Stimulated activated CD8-positive, alpha-beta memory T cell treated with anti-CD3 and anti-CD28 coated beads, Interleukin-12 subunit alpha, Interleukin-12 subunit beta, amount 100 ng/mL, for 1 hour (primary cell): ENCODE measurements at places on chromosomes 2 and 18.

DNA sequence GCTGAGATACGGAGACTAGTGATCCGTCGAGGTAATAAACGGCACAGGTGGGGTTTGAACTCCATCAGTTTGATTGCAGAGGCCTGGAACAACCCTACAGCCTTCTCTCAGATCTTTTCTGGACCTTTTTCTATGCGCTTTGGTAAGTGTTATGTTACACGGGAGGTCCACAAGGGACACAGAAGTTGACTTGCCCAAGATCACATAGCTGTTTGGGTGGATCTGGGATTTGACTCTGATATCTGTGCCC lies 1.1 kb upstream of the DNPEP start:
- no peak for DNase-seq

- no peak for DNase-seq
These were observed 10.9 kb downstream of the MTERF4 start for GRCh38 chr2:241091201-241091600.

DNA sequence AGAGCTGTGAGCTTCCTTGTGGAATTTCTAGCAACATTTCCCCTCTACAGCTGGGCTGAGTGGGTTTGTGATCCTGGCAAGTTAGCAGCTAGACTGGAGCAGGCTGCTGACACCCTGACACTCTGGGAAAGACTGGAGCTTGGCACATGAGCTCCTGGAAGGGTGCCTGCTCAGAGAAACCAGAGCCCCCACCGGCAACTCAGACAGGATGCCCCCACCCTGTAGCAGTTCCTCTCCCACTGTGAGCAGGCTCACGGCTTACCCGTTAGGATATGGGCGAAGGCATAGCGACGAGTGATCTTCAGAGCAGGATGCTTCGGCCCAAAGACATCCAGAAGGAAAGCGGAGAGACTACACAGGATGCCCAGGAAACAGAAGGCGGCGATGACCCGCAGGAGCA lies 11.2 kb downstream of the TMEM127 start:
- DNase-seq, result no peak

DNA sequence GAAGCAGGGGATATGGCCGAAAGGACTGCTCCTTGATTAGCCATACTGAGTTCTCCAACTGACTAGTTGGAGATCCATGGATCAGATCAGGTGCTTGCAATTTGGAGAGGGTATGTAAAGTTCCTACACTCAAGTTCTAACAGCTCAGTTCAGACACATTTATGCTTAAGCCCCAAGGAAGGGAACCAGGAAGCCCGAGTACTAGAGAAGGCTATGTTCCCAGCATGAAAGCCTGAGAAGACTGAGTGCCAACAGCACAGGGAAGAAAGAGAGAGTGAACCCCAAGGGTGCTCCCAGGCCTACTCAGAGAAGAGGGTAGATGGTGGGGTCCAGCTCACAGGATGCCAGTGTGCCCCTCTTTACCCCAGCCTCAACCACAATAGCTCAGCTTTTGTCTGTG lies 16.1 kb upstream of the SPTBN1 start:
- DNase-seq, result no peak

GRCh38 chr2:144331674-144332355 lies 188.1 kb downstream of the ZEB2 start:
- peak; percentile 47 for DNase-seq

DNA sequence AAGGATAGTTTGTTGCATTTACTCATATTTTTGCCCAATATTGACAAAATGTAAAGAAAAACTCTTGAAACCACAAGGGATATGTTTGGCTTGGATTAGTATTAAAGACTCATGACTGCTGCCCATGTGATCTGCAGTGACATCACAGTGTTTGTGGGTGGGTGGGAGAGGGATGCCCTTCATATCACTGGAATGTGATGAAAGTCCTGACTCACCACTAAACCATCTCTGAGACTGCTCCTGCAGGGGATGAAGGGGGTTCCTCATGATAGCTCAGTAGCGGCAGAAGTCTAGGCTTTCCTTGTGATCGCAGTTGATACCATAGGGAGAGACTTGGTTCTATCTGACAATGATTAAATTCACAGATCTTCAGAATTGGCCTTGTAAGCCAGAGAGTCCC lies 451.2 kb downstream of the CNTNAP5 start:
- DNase-seq, result no peak

GRCh38 chr2:75224636-75225094 lies 25.3 kb upstream of the TACR1 start:
- no peak for DNase-seq

DNA sequence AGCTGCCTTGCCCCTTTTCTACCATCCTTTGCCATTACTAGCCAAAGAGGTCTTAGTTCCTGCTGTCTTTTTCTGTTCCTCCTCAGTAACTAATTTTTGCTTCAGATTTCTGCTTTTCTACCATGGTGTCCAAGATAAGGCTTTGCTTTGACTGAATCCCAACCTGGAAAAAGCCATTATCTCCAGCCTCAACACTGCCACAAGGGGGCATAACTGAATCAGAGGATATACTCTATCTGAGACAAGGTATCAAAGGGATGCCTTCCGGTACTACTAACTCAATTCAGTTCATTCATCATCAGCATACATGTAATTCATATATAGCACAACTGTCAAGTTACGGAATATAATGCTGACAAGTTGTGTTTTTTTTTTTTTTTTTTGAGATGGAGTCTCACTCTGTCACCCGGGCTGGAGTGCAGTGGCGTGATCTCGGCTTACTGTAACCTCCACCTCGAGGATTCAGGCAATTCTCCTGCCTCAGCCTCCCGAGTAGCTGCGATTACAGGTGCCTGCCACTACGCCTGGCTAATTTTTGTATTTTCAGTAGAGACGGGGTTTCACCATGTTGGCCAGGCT lies 11.4 kb downstream of the OSGEPL1 start:
- no peak for DNase-seq

- DNase-seq, result no peak
These were observed 22.0 kb downstream of the KCNF1 start for GRCh38 chr2:10933700-10934225.

DNA sequence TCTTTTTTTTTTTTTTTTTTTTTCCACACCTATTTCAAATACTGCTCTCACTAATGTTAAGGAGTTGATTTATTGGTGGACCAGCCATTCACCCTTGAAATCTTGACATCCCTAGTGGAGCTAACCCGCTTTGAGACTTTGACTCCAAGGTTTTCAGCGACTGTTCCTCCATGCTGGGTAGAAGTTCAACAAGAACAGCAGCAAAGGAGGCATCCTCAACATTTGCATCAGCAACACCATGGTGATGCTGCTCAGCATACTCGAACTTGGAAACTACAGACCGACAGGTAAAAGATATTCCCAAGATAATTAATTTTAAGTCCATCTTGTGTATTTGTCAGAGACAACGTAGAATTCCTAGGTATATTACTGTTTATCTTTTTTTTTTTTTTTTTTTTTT lies 74.0 kb downstream of the BIRC6 start:
- DNase-seq, result no peak

DNA sequence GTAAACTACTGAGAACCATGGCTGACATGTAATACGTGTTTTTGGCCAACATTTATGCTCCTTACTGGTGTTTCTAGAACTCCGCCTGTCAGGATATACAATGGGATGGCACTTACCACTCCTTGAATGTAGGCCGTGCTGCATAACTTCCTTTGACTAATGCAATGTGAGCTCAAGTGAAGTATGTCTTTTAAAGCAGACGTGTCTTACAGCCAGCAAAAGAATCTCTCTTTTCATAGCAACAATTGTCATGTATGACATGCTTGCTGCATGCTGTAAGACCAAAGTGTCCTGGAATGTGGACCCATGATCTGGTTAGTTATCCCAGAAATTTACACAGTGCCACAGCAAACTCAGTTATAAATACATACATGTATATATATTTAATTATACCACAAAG lies 1202.7 kb upstream of the PIK3C3 start:
- no peak for DNase-seq

GRCh38 chr2:239189711-239190131 lies 211.1 kb downstream of the HDAC4 start:
- no peak for DNase-seq

DNA sequence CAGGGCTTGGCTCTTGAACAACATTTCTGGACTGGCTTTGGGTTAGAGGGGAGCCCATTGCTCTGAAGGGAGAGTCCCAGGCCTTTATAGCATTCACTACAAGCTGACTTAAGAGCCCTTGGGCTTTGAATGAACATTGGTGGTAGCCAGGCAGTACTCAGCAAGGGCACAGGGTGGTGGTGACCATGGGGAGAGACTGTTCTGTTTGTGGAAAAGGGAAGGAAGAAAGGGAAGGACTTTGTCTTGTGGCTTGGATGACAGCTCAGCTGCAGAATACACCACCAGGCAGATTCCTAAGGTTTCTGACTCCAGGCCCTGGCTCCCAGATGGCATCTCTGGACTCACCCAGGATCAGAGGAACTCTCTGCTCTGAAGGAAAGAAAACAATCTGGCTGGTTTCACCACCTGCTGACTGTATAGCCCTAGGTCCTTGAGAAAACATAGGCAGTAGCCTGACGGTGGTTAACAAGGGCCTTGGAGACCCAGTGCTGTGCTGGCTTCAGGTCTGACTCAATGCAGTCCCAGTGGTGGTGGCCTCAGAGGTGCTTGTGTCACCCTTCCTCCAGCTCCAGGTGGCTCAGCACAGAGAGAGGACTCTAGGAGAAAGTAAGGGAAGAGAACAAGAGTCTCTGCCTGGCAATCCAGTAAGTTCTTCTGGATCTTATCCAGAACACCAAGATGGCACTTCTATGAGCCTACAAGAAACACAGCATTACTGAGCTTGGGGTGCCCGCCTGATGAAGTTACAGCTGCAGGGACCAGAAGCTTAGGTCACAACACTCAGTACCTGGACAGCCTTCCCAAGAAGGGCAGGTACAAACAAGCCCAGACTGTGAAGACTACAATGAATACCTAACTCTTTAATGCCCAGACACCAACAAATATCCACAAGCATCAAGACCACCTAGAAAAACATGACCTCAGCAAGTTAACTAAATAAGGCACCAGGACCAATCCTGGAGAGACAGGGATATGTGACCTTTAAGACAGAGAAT lies 16.4 kb upstream of the ABCB11 start:
- DNase-seq, result no peak

GRCh38 chr18:12744103-12744502 lies 41.3 kb downstream of the PSMG2 start:
- DNase-seq, result no peak

GRCh38 chr2:54471221-54471711 lies 15.1 kb downstream of the SPTBN1 start:
- DNase-seq, result no peak

- DNase-seq, result no peak
These were observed 9.0 kb downstream of the NCKAP1 start for GRCh38 chr2:183029219-183029618.

DNA sequence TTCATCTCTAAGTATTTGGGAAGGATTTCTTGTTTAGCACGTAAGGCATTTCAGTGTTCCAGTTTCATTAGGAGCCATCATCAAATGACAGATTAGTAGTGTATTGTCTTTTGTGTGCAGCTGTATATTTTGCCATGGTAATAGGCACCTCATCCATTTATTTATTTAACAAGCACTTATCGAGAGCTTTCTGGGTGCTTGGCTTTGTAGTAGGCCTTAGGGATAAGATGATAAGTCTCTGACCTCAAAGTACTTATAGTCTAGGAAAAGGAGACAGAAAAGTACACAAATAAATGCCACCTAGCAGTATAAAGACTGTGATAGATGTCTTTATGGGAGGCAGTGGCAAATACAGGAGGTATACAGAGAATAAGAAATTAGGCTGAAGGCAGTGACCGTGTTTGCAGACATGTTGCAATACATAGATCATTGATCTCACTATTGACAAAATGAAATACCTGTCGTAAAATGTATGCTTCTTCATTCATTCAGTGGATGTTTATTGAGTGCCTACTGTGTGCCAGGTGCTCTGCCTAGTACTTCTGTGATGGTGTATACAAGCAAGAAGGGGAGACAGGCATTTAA lies 265.9 kb downstream of the SETBP1 start:
- DNase-seq, result no peak

GRCh38 chr2:43221124-43221762 lies 5.2 kb downstream of the ZFP36L2 start:
- DNase-seq, result no peak

DNA sequence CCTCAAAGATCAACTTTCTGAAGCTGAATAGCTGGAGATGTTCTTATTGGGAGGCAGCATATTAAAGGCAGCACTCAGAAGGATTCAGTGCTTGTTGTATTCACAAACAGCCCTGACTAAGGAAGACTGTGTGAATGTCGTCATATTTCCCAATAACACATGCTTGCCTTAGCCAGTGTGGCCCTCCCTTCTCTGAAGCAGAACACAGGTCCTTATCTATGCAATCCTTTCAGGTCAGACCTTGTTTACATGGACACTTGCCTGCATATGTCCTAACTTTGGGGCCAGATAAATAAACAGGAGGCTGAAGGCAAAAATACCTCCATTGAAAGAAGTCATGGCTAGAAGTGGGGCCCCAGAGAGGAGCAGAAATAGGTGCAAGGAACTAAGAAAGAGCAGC lies 97.2 kb downstream of the SLC4A3 start:
- no peak for DNase-seq
